Stimulated activated CD8-positive, alpha-beta memory T cell treated with anti-CD3 and anti-CD28 coated beads, Interleukin-12 subunit alpha, Interleukin-12 subunit beta, amount 100 ng/mL, for 4 hours (primary cell): ENCODE measurements at places on chromosomes 5 and 9.

GRCh38 chr5:66742083-66742895 is 146.1 kb downstream of the MAST4 start:
- DNase-seq = no peak

GRCh38 chr5:158514319-158514985 is 585.3 kb downstream of the EBF1 start:
- DNase-seq = no peak

GRCh38 chr5:135345956-135346731 is 52.9 kb downstream of the MACROH2A1 start:
- DNase-seq = no peak

- no peak for DNase-seq
Measured at GRCh38 chr5:133602835-133603380, 9.4 kb downstream of the FSTL4 start.

- DNase-seq = no peak
Measured at GRCh38 chr9:111621895-111622480, 9.1 kb upstream of the DNAJC25 start.

GRCh38 chr5:43396762-43397304 is 15.4 kb downstream of the CCL28 start:
- DNase-seq = peak; percentile 34

GRCh38 chr5:71830681-71831539 is 111.8 kb downstream of the CARTPT start:
- no peak for DNase-seq
